SJSA1 (cell line): ENCODE measurements at places on chromosomes 5 and 9. TPM values are rescaled to one million over a fixed set of nuclear protein-coding genes. Genes with fewer than 3 reads are reported as not detected.

Gene AMBP
- 0.37 and 0.53 TPM in 2 replicates for total RNA-seq

DNA sequence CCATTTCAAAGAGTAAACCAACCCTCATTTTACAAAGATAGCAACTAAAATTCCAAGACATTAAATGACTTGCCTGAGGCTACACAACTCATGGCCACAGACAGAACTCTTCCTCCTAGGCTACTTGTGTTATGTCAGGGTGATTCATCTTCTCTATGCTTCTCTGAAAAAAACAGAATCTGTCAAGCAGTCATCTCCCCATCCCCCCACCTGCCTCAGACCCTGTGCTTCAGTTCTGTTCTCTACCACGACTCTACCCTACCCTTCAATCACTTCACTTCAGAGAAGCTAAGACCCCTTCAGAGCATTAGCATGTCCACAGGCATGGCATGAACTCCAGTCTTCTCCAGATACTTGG, 277.7 kb upstream of the PTGER4 start:
- DNase-seq, result no peak

GRCh38 chr9:82776508-82776907, 286.4 kb downstream of the RASEF start:
- no peak for DNase-seq

GRCh38 chr5:172598251-172599203, 42.5 kb upstream of the NEURL1B start:
- DNase-seq, result no peak

- no peak for DNase-seq
These were observed 148.7 kb upstream of the COL5A1 start for GRCh38 chr9:134492721-134493460.

GRCh38 chr5:151150471-151151262, 6.9 kb downstream of the ANXA6 start:
- no peak for DNase-seq

GRCh38 chr5:152623951-152624350, 218.9 kb upstream of the NMUR2 start:
- no peak for DNase-seq

Gene ADRB2
- 13.8 and 14.9 TPM in 2 replicates for total RNA-seq

DNA sequence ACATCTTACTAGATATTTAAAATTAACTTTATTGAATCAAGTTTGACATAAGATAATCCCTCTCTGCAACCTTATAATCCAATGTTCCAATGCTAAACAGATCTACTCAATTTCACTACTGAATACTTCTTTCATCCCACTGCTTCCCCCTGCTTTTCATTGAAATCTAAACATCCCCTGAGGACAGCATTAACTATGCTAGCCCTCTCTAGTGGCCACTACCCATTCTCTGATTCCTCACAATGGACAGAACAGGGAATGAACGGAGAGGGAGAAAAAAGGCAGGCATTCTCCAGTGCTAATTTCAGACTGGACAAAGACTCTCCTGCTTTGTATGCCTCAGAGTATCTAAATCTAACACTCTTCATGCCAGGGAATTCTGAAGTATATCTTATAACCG, 54.3 kb upstream of the RGS7BP start:
- no peak for DNase-seq

Gene SHISAL2B
- total RNA-seq, result not detected in 2 replicates

- no peak for DNase-seq
These were observed 56.5 kb upstream of the NOTCH1 start for GRCh38 chr9:136602193-136602885.

Gene POLR1E
- total RNA-seq, result 21.4 TPM in 2 replicates

- DNase-seq, result no peak
These were observed 329.0 kb downstream of the PARP8 start for GRCh38 chr5:50995285-50995942.

DNA sequence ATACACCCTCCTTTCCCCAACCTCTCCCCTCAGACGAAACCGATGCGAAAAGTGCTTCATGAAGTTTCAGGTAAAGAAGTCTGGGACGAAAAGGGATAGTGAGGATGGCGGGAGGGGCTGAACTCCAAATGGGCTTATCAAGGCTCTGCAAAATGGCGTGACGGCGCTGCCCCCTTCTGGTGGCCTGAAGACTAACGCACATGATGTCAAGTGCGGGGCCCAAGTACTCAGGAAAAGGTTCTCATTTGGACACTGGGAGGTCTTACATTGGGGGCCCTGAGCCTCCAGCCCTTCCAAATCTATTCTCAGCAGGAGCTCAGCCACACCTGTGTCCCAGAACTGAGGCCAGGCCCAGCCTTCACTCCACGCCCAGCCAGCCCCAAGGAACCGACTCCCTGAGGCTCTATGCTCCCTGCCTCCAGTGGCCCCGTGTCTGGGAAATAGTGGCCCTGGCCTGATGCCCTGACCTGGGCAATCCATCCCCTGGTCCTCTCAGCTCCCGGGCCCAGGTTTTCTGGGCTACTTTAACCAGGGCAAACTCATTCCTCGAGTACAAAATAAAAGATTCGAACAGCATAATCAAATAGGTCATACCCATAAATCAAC, 119.9 kb downstream of the KCNIP1 start:
- peak; percentile 58 for DNase-seq

DNA sequence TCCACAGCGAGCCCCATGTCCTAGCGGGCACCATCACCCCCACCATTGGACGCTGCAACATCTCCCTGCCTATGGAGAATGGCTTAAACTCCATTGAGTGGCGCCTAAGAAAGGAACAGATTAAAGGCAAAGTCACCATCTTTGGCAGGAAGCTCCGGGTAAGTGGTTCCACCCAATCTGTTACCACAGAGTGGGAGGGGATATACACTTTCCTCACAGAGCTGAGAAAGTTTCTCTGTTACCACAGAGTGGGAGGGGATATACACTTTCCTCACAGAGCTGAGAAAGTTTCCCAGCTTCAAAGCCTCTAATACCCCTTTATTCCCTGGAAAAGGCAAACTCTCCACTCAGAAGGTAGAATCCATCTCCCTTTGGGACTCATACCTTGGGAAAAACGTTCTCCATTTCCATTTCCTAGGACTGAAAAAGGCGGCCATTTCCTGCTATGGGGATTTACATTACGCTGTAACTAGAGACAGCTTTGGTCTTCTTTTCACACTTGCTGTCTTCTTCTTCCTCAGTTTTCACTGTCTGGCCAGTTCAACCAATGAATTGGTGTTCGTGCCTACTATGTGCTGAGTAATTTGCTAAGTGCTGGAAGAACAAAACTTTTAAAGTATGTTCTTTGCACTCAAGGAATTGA, 63.4 kb upstream of the WWC1 start:
- no peak for DNase-seq

DNA sequence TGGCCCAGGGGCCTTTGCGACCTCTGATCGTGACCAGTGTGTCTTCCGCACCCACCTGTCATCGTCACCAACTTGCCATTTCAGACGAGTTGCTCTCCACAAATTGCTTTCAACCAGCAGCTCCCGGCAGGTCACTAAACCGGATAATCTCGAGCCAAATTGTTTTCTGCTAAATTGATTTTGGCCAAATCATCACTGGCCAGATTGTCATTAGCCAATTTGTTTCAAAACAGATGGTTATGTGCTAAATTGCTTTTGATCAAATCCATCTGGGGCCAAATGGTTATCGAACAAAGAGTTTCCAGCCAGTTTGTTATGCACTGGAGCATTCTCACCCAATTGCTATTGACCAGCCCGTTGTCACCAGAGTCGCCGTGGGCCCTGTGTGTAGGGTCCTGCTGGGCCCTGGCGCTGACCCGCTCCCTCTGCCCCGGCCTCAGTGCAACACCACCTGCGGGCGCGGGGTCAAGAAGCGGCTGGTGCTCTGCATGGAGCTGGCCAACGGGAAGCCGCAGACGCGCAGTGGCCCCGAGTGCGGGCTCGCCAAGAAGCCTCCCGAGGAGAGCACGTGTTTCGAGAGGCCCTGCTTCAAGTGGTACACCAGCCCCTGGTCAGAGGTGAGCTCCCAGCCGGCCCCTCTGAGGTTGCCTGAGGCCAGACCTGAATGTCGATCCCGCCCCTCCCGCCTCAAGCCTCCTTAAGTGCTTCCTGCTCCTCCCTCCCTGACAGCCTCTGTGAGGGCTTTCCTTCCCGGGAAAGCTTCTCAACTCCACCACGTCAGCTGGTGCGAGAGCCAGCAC, 35.6 kb downstream of the ADAMTSL2 start:
- no peak for DNase-seq

- DNase-seq, result no peak
These were observed 908.2 kb upstream of the CDH10 start for GRCh38 chr5:25552871-25553481.

- DNase-seq, result no peak
These were observed 101.1 kb upstream of the NR4A3 start for GRCh38 chr9:99720455-99721050.

- no peak for DNase-seq
These were observed 18.6 kb upstream of the TARS1 start for GRCh38 chr5:33422191-33422590.

Gene IFNA13
- not detected in 2 replicates for total RNA-seq

Gene SAPCD2
- 21.5 and 24.9 TPM in 2 replicates for total RNA-seq

- no peak for DNase-seq
These were observed 546.0 kb upstream of the RGMB start for GRCh38 chr5:98227489-98227888.

Gene TLX3
- total RNA-seq, result not detected in 2 replicates

Gene IL33
- total RNA-seq, result not detected in 2 replicates

DNA sequence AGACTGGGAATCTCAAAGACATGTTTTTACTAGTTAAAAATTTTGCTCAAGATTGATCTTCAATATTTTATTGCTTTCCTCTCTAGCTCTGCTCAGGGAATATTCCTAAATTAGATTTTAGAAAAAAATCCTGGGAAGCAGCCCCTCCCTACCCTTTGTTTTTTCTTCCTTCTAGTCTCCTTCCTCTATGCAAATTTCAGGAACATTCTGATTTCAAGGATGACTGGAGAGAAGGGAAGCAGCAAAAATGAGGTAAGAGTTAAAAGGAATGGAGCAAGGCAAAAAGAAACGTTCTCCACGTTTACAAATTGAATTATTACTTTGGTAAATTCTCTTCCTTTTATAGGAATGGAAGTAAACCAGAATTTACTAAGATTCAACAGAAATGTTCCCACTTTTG, 493.4 kb upstream of the TUSC1 start:
- DNase-seq, result no peak

DNA sequence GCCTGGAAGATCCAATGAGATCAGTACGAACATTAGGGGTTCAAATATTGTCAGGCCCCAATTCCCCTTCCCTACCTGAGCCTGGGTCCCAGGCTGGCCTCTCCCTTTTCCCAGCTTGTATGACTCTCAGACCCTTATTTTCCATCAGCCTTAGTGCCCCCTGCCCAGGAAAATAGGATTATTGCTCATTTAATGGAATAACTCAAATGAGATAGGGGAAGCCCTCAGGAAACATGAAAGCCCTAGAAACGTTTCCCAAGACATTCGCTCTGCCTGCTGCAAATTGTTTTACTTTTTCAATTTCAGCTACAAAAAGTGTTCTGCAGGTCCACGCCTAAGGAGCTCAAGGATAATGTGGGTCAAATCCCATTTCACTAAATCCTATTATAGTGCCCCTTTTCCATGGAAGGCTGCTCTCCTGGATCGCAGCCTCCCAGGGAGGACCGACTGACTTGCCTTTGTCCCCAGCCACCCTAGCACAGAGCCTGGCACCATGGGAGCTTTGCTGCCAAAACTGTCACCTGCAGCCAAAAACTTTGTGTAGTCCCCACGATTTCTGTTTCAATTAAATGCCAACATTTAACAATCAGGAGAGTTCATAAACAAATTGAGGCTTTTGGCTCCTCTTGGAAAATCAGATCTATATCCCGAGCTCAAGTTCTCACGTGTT, 46.9 kb downstream of the THOC3 start:
- no peak for DNase-seq

Gene IL3
- not detected in 2 replicates for total RNA-seq

- DNase-seq, result peak; percentile 81
These were observed 27.8 kb downstream of the CSF1R start for GRCh38 chr5:150058480-150059126.

DNA sequence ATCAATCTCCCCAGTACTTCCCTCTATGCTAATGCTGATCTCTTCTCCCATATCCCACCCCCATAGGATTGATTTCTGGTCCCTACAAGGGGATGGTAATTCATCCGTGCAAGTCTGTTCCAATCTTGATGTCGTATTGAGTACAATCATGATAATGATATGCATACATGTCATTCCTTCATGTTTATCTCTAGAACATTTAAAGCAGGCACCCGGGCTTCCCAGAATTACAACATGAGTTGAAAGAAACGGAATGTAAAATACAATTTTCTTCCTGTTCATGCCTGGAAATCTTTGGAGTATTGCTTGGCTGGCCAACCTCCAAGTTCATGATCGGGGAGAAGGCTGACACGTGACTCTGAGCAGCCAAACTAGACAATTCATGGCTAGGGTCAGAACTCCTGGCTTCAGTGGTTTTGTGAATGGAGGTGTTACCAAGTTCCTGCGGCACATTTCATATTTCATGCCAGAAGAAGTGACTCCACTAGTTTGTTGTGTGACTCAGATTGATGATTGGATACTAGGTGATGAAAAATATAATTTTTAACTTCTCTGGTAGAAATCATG, 66.6 kb downstream of the C9orf152 start:
- DNase-seq, result no peak

DNA sequence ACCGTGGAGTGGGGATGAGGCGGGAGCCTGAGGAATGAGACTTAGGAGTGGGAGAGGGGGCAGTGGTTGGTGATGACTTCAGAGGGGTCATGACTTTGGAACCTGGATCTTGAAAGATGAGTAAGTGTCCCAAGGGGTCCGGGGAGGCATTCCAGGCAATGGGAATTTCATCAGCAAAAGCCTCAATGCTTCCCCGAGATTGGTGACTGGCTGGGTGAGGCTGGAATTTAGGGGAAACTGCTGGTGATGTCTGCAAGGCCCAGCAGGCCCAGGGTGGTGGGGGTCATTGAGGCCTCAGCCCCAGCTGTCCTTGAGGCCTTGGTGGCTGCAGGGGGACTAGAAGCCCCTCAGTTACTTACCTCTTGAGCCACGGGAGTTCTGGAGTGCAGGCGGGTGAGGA, 7.5 kb downstream of the NDST1 start:
- DNase-seq, result no peak

DNA sequence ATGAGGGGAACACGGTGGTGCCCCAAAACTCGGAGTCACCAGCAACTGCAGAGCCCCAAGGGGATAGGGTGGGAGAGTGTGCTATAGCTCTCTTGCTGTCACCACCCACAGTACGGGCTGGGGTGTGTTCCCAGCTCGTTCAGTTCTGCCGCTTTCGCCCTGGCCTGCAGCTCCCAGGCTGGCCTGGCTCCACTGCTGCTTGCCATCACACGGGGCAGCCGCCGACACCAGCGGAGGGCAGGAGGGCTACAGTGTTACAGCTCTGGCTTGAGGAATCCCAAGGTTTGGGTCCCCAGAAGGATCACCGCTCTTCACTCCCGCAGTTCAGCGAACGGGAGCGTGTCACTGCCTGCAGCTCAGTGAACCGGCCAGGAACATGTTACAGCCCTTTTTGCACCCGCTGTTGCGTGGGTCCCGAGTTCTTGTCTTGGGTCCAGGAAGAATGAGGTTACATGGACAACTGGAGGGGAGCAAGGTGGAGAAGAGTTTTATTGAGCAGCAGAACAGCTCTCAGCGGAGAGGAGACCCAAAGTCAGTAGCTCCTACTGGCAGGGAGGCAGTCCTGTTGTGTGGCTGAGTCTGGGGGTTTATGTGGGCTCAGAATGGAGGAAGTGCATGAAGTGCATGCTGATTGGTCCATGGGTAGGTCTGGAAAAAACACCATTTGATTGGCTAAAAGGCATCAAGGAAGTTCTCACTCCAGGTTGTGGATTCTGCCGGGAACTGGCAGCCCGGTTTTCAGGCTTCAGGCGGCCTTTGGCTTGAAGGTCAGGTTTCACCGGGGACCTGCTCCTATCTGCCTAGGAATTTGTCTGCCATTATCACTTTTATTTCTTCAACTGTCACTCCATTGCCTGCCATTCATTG, 113.4 kb downstream of the EHMT1 start:
- DNase-seq, result no peak
